Bone marrow (tissue), 2 donors: ENCODE measurements at places on chromosomes 7 and 10.

GRCh38 chr10:102923601-102924000 is 5.5 kb downstream of the CNNM2 start:
- DNase-seq, result no peak

DNA sequence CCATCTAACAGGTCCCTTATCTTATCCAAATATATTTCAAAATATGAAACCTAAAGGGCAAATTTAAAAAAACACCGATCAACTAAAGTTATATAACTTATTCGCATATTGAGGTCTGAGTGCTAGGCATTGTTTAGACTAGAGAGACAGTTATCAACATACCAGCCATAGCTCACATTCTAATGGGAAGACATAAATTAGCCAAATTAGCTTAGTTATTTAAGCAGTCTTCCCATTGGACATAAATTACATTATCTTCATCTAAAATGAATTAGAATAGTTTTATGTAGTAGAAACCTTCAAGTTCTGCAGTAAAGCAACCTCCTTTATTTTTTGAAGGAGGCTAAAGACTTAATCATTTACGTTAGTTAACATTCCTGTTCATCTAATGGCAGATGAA is 17.4 kb downstream of the KIF5B start:
- no peak for DNase-seq

DNA sequence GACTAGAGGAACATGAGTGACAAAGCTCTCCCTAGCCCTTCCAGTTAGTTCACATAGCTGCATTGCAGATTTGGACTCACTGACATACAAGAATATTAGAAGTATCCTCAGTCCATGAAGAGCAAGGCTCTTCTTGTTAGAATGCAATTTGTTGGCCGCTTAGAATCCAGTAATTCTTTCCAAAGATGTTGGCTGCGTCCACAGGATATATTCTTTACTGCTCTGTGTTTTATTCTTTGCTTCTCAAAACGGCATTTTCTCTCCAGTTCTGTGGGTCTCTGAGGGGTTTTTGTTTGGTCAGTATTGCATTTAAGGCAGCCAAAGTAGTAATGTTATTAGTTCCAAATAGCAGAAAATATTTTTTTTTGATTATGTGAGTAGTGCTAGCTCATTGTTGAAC is 588.6 kb downstream of the DNAJB9 start:
- DNase-seq, result no peak

DNA sequence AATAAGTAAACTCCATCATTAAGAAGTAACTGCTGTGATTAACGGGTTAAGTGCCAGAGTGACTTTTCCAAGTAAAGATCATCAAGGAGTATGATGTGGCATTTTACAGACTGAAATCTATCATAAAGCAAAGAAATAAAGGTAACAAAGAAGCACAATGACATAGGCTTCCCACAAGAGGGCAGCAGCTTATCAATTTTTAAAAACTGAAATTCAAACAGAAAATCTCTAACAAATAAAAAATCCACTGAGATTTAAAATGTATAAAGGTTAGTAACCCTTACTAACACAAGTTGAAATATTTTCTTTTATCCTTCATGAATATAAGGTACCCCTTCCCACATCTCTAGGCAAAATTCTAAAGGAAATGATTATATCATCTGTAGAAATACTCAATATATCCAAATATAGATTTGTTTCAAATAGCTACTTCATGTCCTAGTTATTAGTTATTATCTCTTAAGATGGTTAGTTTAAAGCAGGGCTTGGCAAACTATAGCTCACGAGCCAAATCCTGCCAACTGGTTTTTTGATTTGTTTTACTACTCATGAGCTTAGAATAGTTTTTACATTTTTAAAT is 29.2 kb downstream of the FAM3C start:
- DNase-seq, result peak; percentile 41

GRCh38 chr7:37376386-37376785 is 72.3 kb downstream of the ELMO1 start:
- DNase-seq, result no peak

GRCh38 chr10:85420501-85421191 is 945.9 kb downstream of the GRID1 start:
- no peak for DNase-seq

DNA sequence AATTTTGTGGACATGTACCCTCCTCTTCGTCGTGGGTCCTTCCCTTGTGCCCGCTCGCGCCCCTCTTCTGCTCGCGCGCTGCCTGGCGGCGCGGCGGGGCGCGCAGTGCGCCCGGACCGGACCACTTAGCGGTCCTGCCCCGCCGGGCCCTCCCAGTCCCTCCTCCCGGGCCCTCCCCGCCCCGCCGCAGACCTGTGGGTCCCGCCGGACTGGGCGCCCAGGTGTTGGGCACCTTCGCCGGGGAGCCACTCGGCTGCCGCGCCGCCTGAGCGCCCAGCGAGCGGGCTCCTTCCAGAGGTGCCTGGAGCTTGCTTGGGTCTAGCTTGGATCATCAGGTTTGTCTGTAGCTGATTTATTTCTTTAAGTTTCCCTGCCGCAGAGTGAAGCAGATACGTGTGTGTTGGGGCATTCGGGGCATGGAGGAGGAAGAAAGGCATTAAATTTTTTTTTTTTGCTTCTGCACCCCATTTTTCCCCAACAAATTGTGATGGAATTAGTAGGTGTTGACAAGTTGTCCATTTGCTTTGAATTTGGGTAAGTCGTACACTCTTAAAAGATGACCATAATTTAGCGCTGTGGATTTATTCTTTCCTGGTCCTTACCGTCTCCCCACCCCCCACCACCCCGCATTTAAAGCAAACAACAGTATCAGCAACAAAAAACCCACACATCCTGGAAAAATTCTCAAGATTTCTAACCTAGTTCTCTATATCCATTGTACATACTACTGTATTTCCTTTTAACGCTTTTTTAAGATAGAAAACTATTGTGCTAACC is 905 bp downstream of the C1GALT1 start:
- peak; percentile 44 for DNase-seq

DNA sequence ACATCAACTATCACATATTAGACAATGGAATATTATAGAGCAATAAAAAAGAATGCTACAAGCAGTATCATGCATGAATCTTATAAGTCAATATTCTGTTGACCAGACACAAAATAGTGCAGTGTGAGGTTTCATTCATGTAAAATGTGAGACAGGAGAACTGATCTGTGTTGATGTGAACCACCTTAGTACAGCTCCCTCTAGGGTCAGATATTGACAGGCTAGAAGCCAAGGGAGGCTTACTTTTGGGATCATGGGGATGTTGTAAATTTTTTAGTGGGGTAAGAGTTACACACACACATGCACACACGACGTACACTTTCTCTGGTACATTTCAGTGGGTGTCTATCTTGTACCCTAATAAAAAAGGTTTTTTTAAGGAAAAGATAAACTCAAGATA is 231.6 kb upstream of the FOXK1 start:
- no peak for DNase-seq

DNA sequence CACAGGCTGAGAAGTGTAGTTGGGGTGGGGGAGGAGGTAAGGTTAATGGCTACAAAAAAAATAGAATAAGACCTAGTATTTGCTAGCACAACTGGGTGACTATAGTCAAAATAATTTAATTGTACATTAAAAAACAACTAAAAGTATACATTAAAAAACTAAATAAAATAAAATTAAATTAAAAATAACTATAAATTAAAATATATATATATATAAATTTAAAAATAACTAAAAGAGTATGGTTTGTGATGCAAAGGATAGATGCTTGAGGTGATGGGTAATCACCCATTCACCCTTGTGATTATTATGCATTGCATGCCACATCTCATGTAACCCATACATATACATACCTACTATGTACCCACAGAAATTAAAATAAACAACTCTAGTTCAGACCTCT is 762.5 kb downstream of the SORCS1 start:
- no peak for DNase-seq

DNA sequence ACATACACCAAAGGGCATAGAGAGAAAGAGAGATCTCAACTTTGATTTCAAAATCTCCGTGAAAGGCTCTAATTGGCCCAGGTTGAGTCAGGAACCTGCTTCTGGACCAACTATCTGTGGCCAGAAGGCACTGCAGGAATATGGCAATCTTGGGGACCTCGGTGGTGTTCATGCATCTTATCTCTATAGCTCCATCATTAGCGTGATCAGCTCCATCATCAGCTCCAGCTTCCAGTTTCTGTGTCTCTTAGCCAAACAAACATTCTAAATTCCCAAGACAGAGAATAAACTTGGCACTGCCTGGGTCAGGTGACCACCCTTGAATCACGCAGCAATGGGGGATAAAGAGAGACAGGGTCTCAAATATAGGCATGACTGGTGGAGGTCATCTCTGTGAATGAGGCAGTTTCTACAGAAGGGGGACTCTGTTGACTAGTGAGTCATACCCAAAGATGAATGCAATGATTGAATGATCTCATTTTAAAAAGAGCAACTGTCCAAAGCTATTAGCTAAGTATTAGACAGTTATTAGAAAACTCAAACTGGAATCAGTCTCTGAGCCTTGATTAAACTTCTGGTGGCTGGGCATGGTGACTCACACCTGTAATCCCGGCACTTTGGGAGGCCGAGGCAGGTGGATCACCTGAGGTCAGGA is 5.4 kb upstream of the NRF1 start:
- DNase-seq, result no peak

- DNase-seq, result no peak
Observed at GRCh38 chr7:25559581-25560367, 331.5 kb upstream of the NPVF start.

GRCh38 chr10:62250594-62251198 is 17.9 kb downstream of the RTKN2 start:
- DNase-seq, result no peak

GRCh38 chr7:88042157-88042556 is 108.1 kb downstream of the ADAM22 start:
- DNase-seq, result no peak

GRCh38 chr7:140888087-140888486 is 36.6 kb downstream of the BRAF start:
- DNase-seq, result no peak

DNA sequence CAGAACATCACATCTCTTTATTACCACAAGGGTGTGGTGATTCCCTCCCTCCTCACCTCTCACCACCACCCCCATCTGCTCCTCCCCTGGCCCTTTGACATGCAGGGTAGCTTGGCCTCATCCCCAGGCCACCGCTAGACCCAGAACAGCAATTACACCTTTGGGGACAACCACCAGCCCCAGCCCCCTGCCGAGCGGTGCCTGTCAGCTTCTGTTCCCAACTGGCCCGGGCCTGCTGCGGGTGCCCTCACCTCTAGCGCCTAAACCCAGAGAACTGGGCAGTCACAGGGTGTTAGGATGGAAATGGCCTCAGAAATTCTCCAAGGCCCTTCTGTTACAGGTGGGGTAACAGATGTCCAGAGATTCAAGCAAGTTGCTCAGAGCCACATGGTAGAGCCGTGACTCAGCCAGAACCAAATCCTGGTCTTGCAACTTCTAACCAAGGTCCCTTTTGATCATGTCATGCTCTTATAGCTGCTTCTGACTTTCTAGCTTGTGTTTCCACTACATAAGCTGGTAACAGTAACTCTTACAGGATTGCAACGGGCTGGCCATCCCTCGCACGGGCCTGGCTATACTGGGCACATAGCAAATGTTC is 78.0 kb downstream of the PRKAG2 start:
- DNase-seq, result no peak

- no peak for DNase-seq
Observed at GRCh38 chr10:85047170-85047834, 718.9 kb downstream of the CCSER2 start.

- DNase-seq, result no peak
Observed at GRCh38 chr10:8043569-8044306, 10.8 kb upstream of the GATA3 start.

GRCh38 chr10:12628964-12629766 is 279.8 kb downstream of the CAMK1D start:
- no peak for DNase-seq

DNA sequence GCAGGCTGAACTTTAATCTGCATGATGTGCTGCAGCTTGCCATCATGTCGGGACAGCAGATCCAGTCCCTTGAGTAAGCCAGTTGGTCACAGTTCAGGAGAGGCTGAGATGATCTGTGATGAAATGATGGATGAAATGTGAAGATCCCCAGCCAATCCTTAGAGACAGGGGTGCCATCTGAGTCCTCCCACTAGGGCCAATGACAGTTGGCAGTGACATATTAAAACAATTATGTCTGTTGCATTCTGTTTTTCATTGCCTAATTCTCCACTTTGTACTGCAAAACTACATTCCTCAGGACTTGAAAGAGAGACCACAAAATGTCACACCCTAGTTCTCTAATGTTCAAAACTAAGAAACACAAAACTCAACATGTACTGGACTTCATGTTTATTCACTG is 66.3 kb upstream of the CAV2 start:
- DNase-seq, result no peak

DNA sequence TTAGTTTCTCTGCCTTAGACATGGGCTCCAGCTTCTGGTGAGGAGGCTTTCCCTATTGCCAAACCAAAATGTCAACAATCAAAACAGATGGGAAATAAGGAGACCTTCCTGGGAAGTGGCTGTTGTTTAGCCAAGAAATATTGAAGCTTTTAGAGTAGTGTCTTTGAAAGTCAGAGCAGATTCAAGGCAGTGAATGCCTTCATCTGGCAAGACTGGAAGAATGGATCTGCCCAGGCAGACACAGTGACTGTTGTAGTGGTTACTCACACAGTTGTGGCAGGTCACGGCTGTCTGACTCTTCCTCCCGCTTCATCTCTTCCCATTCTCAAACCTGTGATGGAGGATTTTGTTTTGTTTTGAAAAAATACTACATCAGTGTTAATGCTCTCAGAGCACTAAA is 154.1 kb upstream of the ADO start:
- no peak for DNase-seq

GRCh38 chr7:111931958-111932357 is 274.2 kb downstream of the DOCK4 start:
- DNase-seq, result no peak

DNA sequence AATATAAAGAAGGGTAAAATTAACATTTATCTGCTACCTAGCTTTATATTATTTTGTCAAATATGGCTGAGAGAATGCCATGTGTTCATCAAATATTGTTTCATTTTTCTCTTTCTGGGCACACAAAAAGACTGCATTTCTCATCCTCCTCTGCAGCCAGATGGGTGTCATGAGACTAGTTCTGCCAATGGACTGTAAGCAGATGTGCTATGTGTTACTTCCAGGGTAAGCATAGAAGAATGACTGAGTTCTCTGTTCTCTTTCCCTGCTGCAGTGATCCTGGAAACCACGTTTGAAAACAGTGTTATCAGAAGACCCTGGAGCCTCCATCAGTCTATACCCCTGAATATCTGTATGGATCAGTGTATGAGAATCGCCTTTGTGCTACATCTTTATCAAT is 24.1 kb upstream of the SLK start:
- no peak for DNase-seq

GRCh38 chr7:479115-479947 is 40.3 kb downstream of the PDGFA start:
- DNase-seq, result no peak
